ENCODE measurements at places on chromosomes 12 and 14.

DNA sequence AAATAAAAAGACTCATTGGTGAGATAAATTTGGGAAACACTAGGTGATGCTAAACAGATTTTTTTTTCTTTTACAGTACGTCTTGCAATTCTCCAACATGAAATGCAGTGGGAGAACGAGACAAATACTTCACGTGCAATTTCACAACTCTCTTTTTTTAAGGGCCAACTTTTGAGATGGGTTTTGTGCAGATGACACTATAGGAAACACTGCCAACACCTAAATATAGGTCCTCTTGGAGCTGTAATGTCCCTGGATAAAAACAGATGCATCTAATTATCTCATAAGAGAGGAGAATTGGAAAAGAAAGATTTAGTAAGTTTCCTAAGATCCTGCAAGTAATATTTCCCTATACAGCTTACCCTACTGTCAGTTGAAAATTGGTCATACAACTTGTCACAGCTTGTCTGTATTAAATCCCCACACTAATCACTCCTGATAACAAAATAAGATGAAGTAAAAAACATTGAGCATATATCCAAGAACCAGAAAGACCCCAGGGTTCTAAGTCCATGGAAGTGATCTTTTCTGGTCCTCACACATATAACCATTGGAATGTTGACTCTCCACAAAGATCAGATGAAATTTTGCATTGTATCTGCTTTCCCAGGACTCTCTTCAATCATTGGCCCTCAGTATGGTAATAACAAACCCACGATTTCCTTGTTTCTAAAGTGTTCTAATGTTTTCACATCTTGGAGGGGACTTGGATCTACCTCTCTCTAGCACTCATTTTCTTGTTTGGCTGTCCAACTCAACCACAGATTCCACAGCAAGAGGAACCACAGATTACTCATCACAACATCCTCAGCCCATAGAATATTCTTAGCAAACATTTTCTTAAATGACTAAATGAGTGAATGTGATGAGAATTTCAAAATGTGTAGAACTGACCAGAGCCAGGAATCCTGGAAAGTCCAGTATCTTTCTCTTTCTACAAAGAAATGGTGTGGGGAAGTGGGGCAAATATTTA lies 769.4 kb upstream of the USP15 start:
- no peak for DNase-seq

- DNase-seq: no peak
Observed at GRCh38 chr12:83198291-83199015, 511.7 kb downstream of the TMTC2 start.

- DNase-seq: no peak
Observed at GRCh38 chr14:29955087-29955486, 27.4 kb upstream of the PRKD1 start.

- DNase-seq: no peak
Observed at GRCh38 chr12:70627677-70628076, 9.6 kb downstream of the PTPRB start.

DNA sequence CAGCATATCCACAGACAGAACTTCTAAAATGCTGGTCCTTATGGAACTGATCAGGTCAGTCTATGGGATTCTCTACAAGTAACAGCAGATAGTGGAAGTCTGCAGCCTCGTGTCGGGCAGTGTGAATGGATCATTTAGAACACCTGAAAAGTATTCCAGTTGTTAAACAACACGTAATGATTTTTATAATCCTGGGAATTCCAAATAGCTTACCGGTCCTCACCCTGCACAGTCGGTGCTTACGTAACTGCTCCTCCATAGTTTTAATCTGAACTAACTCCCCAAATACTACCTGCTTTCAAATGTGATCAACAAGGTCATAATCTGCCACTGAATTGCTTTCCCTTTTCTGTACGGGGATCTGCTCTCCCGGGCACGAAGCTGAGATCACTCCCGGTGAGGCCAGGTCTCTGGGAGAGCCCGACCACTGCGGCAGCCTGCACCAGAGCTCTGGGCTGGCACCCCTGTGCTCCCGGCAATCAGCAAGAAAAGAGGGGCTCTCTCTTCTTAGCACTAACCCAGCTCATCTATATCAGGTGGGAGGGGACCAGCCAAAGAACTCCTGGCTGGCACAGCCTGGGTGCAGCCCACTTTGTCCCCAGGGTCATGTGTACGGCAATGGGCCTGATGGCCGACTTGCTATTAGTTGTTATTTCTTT lies 157.0 kb downstream of the FOXN3 start:
- DNase-seq: no peak

DNA sequence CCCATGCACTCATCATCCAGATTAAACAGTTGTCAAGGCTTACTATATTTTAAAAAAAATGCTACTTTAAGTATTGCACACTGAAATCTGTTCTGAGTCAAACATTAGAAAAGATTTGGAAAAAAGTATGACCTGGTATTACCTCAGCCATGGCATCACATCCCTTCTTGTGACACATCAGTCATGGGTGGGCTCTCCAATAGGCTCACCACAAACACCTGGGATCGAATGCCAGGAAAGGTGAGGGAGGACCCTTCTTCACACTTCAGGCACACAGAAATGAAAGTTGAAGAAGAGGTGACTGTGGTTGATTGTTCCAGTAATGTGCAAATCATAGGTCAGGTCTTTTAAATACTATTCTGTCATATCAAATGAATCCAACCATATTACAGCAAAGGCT lies 36.6 kb upstream of the GZMB start:
- DNase-seq: no peak

DNA sequence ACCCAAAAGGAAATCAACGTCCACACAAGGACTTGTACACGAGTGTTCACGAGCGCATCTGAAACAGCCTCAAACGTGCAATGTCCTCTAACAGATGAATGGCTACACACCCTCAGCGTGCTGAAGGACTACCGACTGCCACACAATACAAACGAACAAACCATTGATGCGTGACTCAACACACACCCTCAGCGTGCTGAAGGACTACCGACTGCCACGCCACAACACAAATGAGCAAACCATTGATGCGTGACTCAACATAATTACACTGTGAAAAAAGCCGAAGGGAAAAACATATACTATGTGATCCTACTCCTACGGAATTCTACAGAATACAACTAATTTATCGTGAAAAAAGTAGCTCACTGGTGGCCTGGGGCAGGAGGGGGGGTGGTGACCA lies 25.1 kb upstream of the BTBD6 start:
- DNase-seq: no peak

DNA sequence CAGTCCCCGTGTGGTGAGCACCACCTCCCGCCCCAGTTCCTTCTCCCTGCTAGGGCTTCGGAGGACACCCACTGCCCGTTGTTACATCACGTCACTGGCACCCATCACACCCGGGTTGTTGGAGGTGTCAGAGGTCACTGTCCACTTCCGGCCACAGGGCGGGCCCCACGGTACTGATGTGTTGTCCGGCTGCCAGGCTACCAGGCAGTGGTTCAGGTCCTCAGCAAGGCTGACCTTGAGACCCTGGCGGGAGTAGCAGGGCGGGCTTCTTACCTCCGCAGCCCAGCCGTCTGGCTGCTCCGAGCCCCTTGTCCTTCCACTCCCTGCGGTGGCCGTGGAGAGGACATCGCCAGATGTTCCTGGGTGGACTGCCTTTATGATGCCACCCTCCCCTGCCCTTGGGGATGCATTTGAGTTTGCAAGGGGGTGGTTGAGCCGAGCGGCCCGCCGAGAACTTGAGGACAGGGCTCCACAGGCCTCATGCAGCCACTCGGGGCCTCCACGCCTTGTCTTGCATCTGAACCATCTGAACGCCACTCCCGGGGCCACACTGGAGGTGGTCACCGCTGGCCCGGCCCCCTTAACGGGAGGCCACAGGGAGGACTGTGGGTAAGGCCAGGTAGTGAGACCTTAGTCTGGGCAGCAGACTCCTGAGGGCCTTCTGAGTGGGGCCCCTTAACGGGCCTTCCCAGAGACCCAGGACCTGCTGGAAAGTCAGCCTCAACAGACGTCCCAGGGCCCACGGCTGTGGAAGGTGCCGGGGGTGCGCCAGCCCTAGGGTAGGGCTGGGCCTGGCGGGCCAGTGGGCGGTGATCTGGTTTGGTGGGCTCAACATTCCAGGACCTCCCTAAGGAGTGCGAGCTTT lies 27.1 kb upstream of the PLD4 start:
- no peak for DNase-seq

DNA sequence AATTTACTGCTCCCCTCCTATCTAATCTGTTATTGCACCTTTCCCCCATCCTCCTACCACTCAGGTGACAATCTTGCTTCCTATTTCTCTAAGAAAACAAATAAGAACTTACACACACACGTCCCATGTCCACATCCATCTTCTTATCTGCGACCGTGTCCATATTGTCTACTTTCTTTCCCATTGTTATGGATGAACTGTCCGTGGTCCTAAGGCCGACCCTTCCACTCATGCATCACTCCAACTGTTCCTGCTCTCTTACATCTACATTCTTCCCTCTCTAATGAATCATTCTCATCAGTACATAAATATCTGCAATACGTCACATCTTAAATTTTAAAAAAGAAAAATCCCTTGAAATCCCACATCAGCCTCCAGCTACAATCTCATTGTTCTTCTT lies 30.0 kb downstream of the ZFYVE1 start:
- DNase-seq: no peak

- no peak for DNase-seq
Observed at GRCh38 chr12:26102953-26103352, 21.9 kb downstream of the BHLHE41 start.

DNA sequence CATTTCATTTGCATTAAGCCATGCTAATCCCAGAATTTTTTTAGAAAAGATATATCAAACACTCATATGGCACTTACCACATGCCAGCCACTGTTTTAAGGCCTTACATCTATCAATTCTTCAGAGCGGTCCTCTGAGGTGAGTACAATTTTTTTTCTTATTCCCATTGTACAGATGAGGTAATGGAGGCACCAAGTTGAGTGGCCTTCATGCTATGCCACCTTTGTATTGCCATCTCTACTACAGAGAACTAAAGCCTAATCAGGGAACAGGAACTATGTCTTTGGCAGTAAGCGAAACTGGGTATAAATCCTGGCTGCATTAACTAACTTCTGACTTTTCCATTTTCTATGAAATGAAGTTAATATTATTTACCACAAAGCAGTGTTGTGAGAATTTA lies 27.1 kb downstream of the SLC38A4 start:
- DNase-seq: no peak

- DNase-seq: no peak
Observed at GRCh38 chr12:89968151-89968700, 259.6 kb upstream of the ATP2B1 start.

DNA sequence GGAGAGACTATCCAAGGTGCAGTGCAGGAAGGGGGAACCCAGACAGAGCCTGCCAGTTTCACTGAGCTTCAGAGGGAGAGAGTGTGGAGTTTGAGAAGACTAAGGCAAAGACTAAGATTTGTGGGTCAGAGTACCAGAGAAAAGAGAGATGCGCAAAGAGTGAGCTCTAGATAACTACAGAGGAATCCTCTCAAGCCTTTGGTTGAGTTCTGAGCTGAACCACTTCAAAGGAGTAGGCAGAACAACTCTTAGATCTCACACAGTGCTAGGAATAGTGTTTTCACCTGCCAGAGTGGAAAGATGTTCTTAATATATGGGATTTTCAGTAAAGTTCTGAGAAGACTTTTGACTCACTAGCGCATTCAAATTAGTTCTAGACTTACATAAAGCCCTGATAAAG lies 10.7 kb upstream of the M6PR start:
- DNase-seq: peak; percentile 27

DNA sequence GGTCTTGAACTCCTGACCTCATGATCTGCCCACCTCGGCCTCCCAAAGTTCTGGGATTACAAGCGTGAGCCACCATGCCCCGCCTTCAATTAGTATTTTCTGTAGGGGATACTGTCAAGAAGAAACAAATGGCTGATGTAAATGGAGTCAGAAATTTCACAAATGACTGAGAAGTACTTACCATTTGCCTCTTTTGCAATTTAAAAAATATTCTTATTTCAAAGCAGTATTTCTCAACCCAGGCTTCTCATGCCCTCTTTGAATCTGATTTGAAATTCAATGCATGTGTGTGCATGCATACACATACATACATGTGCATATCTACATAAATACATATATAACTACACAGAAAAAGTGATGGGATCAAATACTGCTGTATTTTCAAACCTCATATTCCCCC lies 4.4 kb downstream of the PSMA6 start:
- DNase-seq: no peak

DNA sequence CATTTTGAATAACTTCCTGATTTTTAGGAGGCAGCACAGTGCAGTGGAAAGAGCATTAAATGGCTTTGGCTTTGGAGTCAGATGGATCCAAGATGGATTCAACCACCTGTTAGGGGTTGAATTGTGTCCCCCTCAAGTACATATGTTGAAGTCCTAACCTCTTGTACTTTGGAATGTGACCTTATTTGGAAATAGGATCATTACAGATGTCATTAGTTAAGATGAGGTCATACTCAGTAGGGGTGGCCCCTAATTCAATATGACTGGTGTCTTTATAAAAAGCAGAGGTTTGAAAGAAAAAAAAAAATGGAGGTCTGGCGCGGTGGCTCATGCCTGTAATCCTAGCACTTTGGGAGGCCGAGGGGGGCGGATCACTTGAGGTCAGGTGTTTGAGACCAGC lies 18.8 kb downstream of the ATP5MC2 start:
- DNase-seq: no peak

DNA sequence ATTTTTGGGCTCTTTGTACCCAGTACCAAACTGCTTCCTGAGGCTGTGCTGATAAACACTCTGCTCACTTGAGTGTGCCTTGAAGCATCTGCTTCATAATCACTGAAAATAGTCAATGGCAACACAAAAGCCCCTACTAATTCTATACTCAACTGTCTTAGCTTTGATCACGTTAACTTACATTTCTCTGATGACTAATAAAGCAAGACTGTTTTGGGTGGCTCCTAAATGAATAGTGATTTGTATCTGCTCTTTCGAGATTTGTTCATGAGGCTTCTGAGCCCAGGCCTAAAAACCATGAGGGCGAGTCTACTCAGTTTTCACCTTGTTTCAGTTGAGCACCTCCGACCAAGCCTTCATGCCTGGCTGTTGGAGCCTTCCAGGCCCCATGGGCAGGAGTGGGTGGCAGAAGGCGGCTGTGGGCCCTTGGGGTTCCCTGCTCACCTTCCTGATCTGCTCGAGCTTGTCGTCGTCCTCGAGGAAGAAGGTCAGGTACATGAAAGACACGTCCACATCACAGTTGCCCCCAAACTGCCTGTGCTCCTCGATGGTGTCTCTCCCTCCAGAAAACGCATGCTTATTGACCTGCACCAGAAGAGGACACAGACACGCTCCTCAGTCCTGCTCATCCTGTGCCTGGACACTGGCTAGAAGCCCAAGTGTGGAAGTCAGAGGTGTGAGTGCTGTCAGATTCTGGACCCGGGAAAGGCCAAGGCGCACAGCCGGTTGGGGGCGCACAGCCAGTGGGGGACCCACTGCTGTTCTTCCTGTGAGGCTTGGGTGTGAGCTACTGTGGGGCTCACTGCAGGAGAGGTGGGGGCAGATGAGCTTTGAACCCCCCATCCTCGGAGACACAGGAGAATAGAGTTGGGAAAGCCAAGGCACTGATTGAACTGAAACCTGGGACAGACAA lies 13.7 kb downstream of the SLC25A47 start:
- no peak for DNase-seq

GRCh38 chr12:107917912-107918800 lies 143.7 kb downstream of the ASCL4 start:
- no peak for DNase-seq

GRCh38 chr12:8156416-8156815 lies 399 bp upstream of the ZNF705A start:
- DNase-seq: no peak
